ENCODE measurements at places on chromosomes 7 and 10. TPM values are rescaled to one million over a fixed set of nuclear protein-coding genes. Genes with fewer than 3 reads are reported as not detected.
A peak's percentile ranks its signal among the peaks of the same experiment; 100 is the strongest.

The DYNC1I1 gene
- total RNA-seq, result 2.2 TPM

DNA sequence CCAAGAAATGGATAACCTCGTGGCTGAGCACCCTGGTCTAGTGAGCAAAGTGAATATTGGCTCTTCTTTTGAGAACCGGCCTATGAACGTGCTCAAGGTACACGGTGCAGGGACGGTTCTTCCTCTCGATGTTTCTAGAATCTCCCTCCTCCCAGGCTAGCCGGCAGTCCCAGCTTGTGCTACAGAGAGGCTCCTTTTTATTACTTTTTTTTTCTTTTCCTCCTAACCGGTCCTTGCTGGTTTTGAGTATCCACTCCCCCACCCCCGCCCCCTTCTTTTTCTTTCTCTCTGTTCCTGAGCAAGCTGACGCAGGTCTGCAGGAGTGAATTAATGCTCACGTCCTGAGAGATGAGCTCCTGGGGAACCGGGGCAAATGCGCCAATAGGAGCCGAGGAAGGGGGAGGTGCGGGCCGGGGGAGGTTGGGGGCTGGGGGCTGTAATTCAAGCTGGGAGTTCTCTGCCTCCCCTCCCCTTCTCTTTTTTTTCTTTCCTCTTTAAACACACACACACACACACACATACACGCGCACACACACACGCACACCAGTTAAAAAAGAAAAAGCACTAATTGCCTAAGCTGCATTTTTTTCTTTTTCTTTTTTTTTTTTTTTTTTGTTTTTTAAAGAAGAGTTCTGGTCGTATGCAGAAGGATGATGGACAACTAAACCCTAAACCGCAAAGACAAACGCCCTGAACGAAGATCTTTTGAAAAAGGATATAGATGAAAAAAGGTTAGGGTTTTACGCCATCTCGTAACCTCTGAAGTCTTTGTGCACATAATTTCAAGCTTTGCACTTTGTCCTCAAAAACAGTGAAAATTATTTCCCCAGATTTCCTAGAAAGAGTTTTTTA is 6.6 kb downstream of the CPA2 start:
- DNase-seq, result no peak

- no peak for DNase-seq
Measured at GRCh38 chr10:1376384-1376945, 320.3 kb downstream of the WDR37 start.

The RGR gene
- total RNA-seq, result not detected

The FIGNL1 gene
- total RNA-seq, result 11.1 TPM

The ELMO1 gene
- total RNA-seq, result 27.9 TPM

GRCh38 chr10:109679478-109679877 is 243.8 kb downstream of the XPNPEP1 start:
- DNase-seq, result no peak

GRCh38 chr7:147999962-148000361 is 590.6 kb upstream of the C7orf33 start:
- DNase-seq, result no peak

The CYP2W1 gene
- total RNA-seq, result not detected

GRCh38 chr7:80773787-80774508 is 135.5 kb downstream of the CD36 start:
- DNase-seq, result no peak

The AS3MT gene
- total RNA-seq, result 0.58 TPM

DNA sequence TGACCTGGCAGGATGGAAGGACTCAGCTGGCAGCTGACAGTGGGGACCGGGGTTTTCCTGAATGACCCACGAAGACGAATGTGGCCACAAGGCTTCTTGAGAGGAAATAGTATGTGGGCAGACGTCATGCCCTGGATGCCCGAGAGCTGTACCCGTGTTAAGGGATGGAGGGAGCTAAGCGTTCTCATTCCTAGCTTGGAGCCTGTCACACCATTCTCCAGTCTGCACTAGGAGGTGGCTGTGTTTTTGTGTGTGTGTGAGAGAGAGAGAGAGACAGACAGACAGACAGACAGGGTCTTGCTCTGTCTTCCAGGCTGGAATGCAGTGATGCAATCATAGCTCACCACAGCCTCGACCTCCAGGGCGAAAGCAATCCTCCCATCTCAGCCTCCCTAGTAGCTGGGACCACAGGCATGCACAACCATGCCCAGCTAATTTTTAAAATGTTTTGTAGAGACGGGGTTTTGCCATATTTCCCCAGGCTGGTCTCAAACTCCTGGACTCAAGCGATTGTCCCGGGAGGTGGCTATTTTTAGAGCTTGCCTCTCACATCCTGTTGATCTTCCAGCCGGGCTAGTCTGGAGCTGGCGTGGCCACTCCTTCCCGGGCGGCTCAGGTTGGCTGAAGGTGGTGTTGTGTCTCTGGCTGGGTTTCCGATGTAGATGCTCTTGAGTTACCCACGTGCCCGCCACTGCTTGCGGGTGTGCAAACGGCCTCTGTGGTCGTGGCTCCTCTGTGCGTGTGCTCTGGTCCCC is 2.1 kb downstream of the AMZ1 start:
- DNase-seq, result no peak

The DIP2C gene
- 13.5 TPM for total RNA-seq

The CFAP70 gene
- total RNA-seq, result 0.39 TPM

DNA sequence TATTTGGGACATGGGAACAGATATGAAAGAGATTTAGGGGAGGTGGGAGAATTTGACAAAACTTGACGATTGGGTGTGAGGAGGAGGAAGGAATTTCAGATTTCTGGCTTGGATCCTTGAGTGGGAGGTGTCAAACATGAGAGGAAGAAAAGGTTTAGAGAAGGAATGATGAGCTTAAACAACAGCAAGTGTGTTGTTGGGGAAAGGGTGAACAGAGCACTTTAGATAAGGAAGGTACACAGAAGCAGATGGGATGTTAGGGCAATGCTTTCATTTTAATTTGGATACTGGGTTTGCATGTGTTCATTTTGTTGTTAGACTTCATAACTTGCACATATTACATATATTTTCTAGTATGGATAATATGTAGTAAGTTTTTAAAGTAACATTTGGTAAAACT is 23.2 kb downstream of the REEP3 start:
- DNase-seq, result no peak

DNA sequence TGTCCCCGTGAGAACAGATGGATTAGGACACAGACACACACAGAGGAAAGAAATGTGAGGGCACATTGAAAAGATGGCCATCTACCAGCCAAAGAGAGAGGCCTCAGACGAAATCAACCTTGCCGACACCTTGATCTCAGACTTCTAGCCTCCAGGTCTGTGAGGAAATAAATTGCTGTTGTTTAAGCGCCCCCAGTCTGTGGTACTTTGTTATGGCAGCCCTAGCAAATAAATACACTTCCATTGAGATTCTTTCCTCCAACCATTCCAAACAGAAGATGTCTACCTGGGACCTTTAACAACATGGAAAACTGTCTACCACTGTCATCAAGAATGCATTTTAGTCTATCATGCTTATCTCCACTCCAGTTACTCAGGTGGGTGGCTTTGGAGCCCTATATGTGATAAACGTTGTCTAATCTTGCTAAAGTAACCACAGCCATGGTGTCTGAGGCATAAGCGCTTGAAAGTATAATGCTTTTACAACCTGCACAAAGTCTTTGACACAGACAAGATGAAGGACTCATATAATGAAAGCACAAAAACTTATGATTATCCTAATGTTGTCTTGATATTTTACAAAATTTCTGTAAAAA is 244.3 kb downstream of the MTERF1 start:
- DNase-seq, result peak; percentile 33

The COL1A2 gene
- total RNA-seq, result 76.0 TPM

GRCh38 chr7:129918922-129919321 is 33.8 kb downstream of the UBE2H start:
- no peak for DNase-seq

The GIMAP8 gene
- 16.7 TPM for total RNA-seq

DNA sequence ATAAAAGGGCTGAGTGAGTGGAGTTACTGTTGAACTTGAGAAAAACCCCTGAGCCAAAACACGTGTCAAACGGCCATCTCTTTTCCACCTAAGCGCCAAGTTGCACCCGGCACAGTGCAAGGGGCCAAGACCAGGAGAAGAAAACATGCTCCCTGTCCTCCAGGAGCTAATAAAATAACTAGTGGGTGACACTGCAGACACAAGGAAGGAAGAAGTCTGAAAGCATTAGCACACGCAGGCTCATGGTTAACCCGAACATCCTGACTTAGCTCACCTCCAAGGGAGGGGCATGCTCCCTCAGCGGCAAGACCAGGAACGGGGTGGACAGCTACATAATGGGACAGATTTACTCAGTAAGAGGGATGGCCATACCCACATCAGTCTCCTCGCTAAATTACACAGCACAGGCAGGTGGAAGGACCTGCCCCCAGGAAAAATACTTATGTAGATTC is 65.0 kb downstream of the PIP4K2A start:
- DNase-seq, result no peak

The PTPN20 gene
- total RNA-seq, result 0.39 TPM

The AGBL3 gene
- total RNA-seq, result 2.5 TPM

The ANKRD2 gene
- not detected for total RNA-seq

DNA sequence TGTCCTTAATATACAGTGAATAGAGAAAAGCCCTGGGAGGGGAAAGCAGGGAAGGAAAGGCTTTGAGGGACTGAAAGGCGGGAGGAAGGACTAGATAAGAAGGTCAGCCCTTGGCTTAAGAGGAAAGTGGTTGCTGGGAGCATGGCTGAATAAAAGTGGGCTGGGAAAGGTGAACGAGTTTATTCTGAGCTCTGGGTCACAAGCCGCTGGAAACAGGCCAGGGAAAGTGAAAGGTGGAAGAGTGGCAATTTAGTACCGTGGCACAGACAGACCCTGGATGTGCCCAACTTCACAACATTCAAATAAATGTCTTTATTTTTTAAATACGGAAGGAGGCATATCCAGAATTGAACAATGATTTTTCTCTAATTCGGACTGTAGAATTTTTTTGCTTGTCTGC is 39.7 kb downstream of the TAC1 start:
- no peak for DNase-seq

DNA sequence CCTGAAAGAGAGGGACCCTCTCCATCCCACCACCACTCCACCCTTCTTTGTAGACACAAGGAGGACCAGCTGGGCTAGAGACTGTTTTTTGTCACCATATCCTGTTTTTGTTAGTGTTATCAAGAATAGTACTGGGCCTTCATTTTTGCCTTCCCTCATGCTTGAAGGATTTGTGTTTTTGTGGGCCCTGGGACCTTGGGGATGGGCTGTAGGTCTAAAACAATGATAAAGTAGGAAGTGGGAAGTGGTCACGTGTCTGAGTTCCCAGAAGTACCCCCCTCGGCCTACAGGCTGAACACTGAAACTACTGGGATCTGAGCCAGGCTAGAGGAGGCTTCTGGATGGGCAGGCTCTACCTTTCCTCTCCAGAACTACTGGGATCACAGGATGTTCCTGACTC is 8.9 kb downstream of the AGFG2 start:
- DNase-seq, result no peak

DNA sequence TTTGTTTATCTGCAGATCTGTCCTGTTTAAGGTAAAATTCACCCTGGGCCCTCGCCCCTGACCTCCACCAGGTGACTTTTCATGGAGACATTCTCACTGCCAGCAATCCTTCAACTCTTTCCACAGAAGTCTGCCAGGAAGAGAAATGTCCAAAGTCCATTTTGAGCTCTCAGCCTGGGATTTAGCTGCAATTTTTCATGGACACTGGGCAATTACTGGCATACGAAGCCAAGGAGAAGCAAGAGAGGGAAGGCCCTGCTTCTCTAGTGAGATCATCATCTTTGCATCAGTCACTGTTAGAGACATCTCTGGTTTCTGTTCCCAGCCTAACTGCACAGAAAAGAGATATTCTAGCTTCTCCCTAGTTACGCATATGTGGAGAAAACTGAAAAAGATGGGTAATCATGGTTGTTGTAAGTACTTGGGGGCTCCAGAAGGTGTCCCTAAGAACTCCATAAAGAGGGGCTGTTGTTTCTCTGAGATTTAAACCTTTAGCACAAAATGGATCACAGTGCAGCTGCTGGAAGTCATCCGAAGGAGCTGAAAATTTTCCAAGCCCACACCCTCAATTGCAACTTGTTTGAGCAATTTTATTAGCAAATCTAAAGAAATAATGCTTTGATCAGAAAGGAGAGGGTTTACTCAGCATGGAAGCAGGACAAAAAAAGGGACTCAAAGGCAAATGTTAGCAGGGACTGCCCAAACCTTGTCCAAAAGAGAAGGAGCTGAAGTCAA is 168.9 kb downstream of the SNX10 start:
- no peak for DNase-seq

GRCh38 chr10:70786799-70787415 is 1.7 kb upstream of the TBATA start:
- no peak for DNase-seq

- no peak for DNase-seq
Measured at GRCh38 chr7:79988653-79989052, 146.0 kb upstream of the GNAI1 start.

The SPDYE2 gene
- total RNA-seq, result not detected

DNA sequence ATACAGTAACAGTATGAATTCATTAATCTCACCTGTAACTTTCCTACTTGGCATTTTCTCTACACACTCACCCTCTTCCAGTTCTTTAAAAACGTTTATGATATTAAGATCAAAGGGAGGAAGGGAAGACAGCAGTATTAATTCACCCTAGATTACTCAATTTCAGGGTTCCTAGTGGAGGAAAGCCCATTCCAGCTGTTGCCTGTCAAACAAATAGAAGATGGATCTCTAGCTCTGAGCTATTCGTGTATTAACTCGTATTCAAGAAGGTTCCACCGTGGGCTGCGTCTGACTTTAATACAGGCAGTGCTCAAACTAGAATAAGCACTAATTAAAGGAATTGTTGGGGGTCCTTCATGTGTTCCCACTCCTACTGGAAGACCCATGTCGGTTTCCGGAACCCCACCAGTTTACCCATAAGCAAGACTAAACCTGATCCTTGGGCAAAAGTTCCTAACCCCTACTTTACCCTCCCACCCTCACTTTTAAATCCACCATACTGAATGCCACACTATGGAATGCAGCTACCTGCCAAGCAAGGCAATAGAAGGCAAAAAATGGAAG is 2.1 kb downstream of the NANOS1 start:
- no peak for DNase-seq

DNA sequence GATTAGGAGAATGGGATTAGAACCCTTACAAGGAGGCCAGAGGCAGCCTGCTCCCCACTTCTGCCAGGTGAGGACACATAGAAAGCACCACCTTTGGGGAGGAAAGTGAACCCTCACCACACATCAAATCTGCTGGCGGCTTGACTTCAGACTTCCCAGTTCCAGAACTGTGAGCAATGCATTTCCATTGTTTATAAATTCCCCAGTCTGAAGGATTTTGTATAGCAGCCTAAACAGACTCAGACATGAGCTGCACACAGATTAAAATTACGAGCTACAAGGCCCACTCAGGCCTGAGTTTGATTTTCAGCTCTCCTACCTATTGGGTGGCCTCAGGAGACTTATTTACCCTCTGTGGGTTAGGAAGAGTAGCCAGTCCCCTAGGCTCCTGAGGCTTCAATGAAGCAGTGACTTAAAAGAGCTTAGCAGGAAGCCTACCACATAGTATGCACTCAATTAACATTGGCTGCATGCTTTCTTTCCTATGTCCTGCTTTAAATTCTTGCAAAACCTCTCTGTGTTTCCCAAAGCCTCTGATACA is 350.7 kb upstream of the ZMIZ1 start:
- no peak for DNase-seq

DNA sequence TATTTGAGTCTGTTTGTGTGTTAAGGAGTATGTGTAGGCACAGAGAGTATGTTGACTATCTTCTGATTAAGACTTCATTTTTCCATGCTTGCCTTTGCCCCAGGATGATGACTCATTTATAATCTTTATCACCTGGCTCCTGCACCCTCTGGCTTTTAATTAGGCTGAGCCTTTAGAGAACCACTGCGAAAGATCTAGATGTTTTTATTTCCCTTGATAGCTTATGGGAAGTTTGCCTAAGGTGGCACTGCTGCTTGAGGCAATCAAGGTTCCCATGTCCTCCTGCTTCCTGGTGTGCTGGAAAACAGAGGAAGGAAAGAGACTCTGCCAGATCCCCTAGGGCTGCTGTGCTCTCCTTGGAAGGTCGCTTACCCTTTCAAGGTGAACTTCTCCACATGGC is 114.6 kb downstream of the ARL4A start:
- no peak for DNase-seq

Measured in glomerular endothelial cell (primary cell).